ENCODE measurements at places on chromosomes 12 and 14.

- peak; percentile 80 for DNase-seq
Measured at GRCh38 chr12:95117178-95117599, 43.8 kb upstream of the NR2C1 start.

DNA sequence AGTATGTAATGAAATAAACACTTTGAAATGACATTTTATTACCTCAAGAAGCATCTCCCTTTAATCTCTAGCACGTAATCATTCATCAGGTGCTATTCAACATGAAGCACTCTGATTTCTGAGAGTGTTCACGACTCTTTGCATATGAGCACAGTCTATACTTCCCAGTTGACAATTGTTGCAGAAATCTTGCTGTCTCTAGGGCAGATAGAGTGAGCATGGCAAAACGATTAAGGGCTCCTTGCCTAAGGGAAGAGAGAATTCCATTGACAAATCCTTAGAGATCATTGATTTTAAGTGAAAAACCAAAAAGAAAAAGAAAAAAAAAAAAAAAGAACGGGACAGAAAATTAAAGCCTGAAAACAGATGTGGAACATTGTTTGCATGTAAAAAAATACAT lies 107.6 kb downstream of the C12orf50 start:
- no peak for DNase-seq

GRCh38 chr14:104478656-104479055 lies 100.9 kb upstream of the C14orf180 start:
- no peak for DNase-seq

DNA sequence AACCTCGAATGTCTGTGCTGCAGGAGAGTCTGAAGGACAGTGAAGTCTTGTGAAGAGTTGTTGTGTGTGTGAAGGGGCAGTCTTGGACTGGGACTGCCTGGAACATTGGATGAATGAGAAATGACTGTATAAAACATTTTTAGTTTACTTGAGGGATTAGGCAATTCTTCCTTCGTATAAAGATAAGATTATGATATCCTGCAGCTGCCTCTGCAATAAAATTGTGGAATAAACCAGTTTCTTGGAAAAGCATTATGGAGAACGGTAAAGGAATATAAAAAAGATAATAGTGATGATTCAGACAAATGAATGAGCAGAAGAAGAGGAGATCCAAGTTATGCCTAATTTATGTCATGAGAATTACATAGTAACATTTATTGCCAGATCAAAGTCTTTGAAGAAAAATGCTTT lies 30.9 kb upstream of the LUM start:
- no peak for DNase-seq

- DNase-seq, result peak; percentile 61
Measured at GRCh38 chr12:3885277-3886094, 12.3 kb upstream of the PARP11 start.

DNA sequence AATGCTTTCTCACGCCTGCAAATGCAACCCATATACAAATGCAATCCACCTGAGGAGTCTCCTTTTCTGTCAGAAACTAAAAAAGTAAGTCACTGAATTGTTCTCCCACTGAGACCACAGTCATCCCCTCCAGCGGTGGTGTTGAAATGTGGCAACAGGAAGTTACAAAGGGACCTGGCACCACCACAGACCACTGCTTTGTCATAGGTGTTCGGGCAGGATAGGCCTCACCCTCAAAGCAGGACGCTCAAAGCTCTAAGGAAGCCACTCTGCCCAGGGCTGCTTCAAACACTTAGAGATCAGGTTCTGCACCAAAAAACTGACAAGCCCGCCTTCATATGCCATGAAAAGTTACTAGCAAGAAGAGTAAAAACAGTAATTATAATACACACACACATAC lies 11.3 kb downstream of the PHLDA1 start:
- DNase-seq, result peak; percentile 67

- peak; percentile 58 for DNase-seq
Measured at GRCh38 chr12:12561371-12562015, 1.2 kb downstream of the DUSP16 start.

DNA sequence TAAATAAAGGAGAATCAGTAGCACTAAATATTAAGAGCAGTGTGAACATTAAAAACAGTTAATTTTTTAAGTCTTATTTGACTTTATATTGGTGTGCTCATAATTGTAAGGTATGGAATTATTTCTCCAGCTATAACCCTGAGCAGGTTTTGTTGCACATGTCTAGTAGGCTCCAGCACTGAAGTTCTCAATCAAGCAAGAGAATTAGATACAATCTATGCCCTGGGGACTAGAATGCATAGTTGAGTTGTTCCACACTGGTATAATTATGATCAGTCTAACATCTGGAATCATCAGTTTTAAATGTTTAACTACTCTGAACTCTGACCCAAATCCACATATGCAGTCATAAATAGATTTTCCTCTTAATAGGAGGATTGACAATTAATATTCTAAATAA lies 257.8 kb upstream of the ARHGAP5 start:
- DNase-seq, result no peak

DNA sequence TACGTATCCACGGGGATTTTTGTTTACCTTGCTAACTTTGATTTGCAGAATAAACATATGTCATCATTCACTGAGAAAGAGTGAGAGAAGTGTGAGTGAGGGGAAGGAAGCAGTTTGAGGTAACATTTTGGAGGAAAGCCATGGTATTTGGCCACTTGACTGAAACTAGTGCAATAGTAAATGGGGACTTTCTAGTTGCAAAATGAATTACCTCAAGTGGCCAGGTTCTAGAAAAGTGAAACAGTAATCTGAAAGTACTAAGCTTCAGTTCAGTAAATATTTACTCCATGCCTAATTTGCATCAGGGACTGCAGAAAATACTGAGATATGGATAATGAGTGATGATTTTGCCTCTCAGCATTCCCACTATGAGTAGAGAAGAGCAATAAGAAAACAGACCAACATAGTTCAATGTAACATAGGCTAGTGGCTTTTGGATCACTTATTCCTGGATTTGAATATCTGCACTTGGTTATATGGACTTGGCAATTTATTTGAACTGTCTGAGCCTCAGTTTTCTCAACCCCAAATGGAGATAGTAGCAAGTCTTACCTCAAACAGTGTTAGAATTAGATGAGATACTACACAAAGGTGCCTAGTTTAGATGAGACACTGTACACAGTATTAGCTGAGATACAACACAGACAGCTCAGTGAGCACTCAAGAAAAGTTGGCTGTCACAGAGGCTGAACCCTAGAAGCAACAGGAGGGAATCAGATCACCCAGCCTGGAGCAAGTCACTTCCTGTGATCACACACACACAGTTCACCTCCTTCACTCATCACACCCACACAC lies 439.1 kb downstream of the NPAS3 start:
- no peak for DNase-seq

GRCh38 chr12:75081305-75081704 lies 128.3 kb downstream of the KCNC2 start:
- DNase-seq, result no peak

- DNase-seq, result no peak
Measured at GRCh38 chr12:48816143-48816854, 2.0 kb upstream of the CACNB3 start.

DNA sequence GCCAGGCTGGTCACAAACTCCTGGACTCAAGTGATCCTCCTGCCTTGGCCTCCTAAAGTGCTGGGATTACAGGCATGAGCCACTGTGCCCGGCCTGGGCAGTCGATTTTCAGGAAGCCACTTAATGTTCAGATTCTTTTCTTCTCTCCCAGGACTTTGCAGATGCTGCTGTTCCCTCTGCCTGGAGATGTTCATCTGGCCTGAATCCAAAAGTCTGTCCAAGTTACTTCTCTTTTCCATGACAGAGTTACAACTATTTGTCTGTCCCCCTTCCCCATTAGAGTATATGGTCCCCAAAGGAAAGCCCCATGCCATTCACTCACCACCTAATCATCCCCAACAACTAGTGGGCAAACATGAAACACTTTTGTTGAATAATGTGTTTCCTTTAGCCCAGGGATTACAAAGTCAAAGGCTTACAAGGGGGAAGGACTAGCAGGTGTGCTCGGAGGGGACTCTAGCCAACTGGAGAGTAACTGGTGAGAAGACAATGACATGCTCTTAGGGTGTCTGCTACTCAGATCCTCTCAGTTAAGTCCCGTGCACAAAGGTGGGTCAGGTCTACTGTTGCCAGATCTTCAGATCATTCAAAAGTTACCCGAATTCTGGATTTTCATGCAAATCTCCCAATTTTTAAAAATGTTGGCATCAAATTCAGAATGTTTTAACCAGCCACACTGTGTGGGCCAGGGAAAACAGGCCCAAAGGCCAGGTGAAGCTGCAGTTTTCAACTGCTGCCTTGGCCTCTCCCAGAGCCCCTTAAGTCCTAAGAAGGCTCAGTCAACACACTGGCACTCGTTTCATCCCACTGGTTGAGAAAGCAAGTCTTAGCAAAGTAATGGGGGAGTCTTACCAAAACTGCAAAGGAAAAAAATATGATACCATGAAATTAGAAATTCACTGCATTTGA lies 29.6 kb downstream of the NUDT4 start:
- DNase-seq, result no peak

- DNase-seq, result peak; percentile 6
Measured at GRCh38 chr14:94058128-94058673, 22.8 kb downstream of the DDX24 start.

GRCh38 chr12:122312926-122313325 lies 46.6 kb upstream of the VPS33A start:
- no peak for DNase-seq

GRCh38 chr12:74791365-74791764 lies 253.7 kb downstream of the ATXN7L3B start:
- no peak for DNase-seq

GRCh38 chr12:122981587-122982476 lies 1.4 kb downstream of the ARL6IP4 start:
- no peak for DNase-seq

DNA sequence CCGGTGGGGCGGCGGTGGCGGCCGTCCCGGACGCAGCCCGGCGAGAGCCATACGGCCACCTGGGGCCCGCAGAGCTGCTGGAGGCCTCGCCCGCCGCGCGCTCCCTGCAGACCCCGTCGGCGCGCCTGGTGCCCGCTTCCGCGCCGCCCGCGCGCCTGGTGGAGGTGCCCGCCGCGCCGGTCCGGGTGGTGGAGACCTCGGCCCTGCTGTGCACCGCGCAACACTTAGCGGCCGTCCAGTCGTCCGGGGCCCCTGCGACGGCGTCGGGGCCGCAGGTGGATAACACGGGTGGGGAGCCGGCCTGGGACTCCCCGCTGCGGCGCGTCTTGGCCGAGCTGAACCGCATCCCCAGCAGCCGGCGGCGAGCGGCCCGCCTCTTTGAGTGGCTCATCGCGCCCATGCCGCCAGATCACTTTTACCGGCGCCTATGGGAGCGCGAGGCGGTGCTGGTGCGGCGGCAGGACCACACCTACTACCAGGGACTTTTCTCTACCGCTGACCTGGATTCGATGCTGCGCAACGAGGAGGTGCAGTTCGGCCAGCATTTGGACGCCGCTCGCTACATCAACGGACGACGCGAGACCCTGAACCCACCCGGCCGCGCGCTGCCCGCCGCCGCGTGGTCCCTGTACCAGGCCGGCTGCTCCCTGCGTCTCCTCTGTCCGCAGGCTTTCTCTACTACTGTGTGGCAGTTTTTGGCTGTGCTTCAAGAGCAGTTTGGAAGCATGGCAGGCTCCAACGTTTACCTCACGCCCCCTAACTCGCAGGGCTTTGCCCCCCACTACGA lies 716 bp downstream of the RIOX1 start:
- DNase-seq, result peak; percentile 57

GRCh38 chr12:118706437-118706836 lies 274.9 kb upstream of the SRRM4 start:
- DNase-seq, result no peak

DNA sequence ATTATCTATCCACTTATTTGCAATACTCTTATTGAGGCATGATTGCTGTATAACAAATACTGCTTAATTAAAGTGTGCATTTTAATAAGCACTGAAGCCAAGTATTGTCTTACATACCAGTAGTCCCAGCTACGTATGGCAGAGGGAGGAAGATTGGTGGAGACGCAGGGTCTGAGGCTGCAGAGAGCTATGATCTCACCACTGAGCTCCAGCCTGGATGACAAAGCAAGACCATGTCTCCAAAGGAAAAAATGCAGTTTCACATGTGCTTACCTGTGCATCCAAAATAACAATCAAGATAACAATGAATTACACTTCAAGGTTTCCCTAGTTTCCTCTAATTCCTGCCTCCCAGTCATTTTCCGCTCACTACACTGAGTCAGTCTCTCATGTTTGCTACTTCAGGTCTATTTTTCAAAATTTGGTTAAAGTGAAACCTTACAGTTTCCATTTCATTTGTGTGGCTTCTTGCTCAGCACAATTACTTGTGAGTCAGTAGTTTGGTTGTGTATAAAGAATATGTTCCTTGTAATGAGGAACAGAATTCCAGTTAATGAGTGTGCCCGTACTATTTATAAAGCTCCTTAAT lies 1250.1 kb downstream of the TMEM121 start:
- no peak for DNase-seq

GRCh38 chr12:120092551-120093335 lies 23.8 kb downstream of the RAB35 start:
- DNase-seq, result no peak

DNA sequence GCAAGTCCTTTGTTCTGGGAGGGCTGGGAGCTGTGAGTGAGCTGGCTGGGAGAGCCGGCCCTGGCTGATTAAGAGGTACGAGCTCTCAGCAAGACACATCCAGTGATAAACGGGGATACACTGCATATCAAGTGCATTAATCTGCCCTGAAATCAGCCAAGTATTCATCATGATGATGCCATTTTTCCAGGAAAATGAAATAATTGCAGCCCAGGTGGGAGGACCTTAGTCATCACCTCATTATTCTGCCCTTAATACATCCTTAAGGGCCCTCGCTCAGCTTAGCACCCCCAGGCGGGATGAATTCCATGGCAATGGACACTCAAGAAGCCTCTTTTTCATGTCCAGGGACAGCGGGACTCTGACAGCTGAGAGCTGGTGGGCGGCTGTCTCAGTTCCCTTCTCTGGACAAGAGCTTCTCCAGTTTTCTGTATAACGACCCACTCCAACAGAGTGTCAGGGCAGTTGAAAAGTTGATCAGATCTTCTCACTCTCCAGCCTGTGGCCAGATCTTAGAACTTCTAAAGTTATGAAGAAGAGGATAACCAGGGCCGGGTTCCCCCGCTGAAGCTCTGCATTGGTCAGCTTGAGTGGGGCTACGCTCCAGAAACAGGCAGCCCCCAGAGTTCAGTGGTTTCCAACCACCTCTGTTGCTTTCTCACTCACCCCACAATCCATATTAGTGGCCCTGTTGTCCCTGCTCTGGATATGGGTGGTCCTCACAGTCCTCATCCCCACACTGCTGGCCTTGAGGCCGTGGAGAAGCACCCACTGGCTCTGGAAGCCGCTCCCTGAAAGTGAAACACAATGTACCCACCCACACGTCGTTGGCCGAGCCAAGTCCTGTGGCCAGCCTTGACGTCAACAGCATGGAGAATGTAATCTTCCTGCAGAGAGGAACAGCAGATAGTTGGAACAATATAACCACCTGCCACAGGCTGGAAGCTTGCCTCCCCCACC lies 306.2 kb upstream of the DIO3 start:
- DNase-seq, result no peak

DNA sequence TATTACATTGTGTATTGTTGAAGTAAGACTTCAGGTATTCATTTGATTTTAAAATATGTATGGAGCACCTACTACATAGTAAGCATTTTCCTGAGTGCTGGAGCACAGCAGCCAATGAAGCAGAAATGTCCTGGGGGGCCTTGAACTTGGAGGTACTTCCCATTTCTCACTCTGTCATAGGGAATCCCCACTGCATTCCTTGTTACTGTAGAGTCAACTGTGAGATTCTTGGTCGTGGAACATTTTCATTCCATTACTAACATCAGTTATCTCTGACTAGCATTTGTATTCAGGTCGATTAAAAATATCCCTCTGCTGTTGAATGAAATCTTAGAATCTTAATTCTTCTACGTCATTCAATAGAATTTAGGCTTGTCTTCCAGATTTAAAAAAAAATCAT lies 66.7 kb downstream of the PDE3A start:
- no peak for DNase-seq

GRCh38 chr12:68532204-68532886 lies 78.4 kb upstream of the RAP1B start:
- DNase-seq, result peak; percentile 78
